ENCODE measurements at places on chromosomes 1 and 21.

GRCh38 chr1:24441996-24442668, 26.5 kb downstream of the NIPAL3 start:
- DNase-seq: no peak

DNA sequence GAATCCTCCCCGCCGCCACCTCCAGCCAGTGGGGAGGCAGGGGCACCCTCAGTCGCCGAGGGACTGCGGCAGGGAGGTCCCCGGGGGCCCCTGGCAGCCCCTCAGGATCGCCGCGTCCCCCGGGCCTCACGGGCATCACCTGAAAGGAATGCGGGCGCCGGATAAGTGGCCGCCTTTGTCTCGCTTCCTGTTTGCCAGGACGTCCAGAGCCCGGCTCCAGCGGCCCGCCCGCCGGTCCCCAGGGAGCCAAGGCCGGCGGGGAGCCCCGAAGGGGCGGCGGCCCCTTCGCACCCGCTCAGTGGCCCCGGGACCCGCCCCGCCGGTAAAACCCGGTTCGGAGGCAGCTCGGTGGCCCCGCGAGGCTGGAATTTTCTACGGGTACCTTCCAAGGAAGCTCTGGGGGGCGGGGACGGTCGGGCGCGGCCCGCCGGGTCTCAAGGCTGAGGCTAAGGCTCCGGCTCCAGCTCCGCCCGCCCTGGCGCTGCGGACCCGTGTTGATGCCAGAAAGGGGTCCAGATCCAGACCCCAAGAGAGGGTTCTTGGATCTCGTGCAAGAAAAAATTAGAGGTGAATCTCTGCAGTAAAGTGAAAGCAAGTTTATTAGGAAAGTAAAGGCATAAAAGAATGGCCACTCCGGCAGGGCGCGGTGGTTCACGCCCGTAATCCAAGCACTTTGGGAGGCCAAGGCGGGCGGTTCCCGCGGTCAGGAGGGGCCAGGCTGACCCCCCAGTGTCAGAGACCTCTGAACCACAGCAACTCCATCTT, 12.6 kb downstream of the TINAGL1 start:
- DNase-seq: no peak

GRCh38 chr1:229230140-229230892, 40.6 kb upstream of the RAB4A start:
- DNase-seq: no peak

GRCh38 chr21:39348355-39349210, at the start of gene HMGN1:
Gene HMGN1 (minus strand): TSS chr21:39349088. CDS start chr21:39348917, 171 bp downstream.
- peak; percentile 1 for DNase-seq

DNA sequence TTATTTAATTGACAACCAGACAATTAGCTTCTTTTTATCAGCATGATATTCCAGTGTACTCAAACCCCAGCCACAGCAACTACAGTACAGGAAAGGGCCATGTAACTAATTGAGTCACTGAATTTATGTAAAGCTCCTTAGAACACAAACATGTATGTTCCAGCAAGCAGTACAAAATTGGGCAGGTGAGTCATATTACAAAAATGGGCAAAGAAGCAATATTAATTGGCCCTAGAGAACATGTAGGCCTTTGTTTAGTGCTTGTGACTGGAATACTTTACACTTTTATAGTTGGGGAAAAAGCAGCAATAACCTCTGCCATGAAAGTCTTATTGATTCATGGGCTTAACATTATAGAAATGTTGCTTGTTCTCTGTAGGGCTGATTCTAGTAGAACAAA, 31.8 kb downstream of the CLEC20A start:
- DNase-seq: no peak

GRCh38 chr21:34154878-34155277, 81.5 kb downstream of the MRPS6 start:
- DNase-seq: no peak

DNA sequence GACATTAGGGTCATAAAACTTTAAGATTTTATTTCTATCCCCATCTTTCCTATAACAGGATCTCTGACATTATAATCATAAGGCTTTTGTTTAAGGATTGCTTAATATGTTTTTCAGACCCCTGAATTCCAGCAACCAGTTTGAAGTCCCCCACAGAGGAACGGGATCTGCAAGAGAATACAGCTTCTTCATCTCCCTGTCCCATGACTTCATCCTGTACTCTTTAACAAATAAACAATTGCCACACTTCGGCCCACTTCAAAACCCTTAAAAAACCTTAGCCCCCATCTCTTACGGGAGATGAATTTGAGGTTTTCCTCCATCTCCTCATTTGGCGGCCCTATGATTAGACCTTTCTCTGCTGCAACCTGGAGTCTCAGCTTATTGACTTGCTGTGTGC, 35.8 kb downstream of the TESK2 start:
- DNase-seq: no peak

- no peak for DNase-seq
Observed at GRCh38 chr1:111802110-111802509, 46.4 kb downstream of the DDX20 start.

- DNase-seq: no peak
Observed at GRCh38 chr1:19878637-19878985, 3.6 kb upstream of the OTUD3 start.

DNA sequence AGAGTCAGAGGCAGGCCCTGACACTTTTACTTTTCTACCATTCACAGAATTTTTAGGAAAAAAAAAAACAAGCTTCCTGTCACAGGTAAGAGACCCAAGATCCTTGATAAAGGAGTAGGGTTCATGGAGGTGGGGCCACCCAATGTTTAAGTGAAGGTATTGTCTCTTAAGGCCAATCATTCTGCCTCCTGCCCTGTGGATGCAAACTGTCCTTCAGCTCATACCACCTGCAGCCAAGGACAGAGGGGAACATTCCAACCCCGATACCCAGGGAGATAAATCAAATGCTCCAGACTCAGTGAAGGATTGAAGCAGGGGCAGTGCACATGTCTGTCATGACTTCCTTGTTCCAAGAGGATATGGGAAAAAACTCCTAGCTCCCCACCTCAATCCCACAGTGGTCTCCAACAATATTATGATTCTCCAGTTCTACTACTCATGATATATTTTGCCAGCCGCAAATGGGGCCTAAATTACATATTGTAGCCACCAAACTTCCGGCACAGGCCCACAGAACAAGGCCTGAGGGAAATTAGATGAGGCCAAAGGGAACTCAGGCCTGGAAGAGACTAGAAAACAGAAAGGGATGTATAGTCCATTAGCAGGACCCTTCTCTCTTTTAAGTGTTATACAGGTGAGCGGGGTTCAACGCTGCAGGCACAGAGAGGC, 59.5 kb downstream of the TRABD2B start:
- no peak for DNase-seq

GRCh38 chr1:45617618-45618017, 6.2 kb downstream of the CCDC17 start:
- no peak for DNase-seq

DNA sequence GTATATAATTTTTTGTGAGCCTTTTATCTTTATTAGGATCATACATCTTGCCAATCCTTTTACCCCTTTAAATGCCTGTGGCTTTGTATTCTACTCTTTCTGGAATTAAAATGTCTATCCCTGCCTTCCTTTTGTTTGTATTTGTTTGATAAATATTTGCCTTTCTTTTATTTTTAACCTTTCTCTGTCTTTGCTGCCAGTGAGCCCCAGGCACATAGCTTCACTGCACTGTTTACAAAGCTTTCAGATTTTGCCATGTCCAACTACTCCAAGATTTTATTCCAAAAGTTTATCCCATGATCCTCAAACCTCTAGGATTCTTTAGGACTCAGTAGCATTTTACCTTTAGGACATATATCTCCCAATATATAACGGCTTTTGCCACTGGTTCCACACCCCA, 281.2 kb downstream of the PAPPA2 start:
- no peak for DNase-seq

- no peak for DNase-seq
Observed at GRCh38 chr1:90149101-90149500, 154.2 kb downstream of the ZNF326 start.

GRCh38 chr1:234874291-234875288, 254.0 kb downstream of the TOMM20 start:
- no peak for DNase-seq

DNA sequence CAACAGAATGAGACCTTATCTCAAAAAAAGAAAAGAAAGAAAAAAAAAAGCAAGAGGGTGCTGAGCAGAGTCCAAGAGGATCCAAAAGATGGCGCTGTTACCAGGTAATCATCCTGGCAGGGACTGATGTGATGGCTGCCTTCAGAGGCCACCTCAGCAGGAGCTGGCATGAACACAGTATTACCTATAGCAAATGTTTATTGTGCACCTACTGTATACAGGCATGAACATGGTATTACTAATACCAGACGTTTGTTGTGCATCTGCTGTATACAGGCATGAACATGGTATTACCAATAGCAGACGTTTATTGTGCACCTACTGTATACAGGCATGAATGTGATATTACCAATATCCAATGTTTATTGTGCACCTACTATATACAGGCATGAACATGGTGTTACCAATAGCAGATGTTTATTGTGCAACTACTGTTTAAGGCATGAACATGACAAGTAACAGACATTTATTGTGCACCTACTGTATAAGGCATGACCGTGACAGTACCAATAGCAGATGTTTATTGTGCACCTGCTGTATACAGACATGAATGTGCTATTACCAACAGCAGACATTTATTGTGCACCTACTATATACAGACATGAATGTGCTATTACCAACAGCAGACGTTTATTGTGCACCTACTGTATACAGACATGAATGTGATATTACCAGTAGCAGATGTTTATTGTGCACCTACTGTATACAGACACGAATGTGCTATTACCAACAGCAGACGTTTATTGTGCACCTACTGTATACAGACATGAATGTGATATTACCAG, 115.1 kb upstream of the TMEM51 start:
- no peak for DNase-seq

DNA sequence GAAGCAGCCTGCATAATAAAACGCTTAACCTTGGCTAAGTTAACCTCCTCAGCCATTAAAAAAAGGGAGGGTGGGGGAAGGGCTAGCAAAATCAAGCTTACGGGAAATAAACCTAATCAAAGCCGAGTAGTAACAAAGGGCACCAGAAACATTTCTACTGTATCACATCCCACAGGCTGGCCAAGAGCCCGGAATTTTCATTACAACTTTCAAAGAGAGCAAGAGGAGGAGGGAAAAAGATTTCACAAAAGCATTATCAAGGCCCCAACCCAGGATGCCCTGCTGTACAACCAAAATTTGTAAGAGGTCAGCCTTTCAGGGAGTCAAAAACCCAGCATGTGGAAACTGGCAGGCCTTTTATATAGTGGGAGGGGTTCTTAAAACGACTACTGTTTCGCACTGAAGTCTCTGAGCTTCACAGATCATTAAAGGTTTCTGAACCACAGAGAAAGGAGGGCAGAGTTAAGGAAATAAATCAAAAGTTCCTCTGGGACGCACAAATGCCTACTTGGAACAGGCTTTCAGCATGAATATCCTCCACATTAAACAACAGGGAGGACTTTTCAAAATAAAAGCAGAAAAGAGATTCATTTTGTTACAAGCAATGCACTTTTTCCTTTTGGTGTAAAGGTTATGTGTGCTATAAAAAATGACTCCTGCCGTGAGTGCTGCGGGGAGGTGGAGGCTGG, 90.4 kb downstream of the SLC45A1 start:
- DNase-seq: no peak

- no peak for DNase-seq
Observed at GRCh38 chr21:42117967-42118780, 47.1 kb downstream of the UMODL1 start.

DNA sequence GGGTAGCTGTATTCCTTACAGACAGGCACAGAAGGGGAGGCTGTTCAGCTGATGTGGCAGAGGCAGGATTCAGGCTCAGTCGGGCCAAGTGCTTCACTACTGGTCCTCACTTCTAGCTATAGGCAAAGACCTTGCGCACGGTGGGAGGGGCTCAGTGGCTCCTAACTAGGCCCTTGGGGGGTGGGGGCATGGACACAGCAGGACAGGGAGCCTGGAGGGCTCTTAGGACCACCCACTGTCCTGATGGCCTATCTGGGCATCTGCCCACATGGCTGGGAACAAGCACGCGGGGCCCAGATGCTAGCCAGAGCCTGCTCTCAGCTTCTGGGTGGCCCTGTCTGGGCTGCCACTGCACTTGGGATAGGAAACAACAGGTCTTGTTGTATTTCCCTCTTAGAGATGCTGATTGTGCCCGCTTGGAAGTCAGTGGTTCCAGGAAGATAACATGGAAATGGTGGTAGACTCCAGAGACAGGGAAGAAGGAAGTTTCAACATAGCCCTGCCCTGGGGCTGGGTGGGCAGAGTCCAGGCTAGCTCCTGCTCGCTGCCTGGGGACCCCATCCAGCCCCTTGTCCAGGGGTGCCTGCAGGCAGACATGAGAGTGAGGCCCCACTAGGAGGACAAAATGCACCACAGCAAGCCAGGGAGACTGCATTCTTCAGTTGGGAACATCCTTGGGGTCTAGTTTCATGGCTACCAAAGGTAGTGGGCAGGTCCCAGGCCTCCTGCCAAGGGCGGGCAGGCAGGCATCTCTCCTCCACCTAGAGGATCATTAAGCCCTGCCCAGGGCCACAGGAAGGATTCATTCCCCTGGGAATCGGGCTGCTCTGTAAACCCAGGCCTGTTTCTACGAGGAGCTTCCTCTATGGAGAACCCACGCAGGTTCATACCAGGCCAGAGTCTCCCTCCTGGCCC, 102.5 kb downstream of the BCAR3 start:
- no peak for DNase-seq

GRCh38 chr1:243428617-243429342, 172.9 kb downstream of the SDCCAG8 start:
- no peak for DNase-seq

DNA sequence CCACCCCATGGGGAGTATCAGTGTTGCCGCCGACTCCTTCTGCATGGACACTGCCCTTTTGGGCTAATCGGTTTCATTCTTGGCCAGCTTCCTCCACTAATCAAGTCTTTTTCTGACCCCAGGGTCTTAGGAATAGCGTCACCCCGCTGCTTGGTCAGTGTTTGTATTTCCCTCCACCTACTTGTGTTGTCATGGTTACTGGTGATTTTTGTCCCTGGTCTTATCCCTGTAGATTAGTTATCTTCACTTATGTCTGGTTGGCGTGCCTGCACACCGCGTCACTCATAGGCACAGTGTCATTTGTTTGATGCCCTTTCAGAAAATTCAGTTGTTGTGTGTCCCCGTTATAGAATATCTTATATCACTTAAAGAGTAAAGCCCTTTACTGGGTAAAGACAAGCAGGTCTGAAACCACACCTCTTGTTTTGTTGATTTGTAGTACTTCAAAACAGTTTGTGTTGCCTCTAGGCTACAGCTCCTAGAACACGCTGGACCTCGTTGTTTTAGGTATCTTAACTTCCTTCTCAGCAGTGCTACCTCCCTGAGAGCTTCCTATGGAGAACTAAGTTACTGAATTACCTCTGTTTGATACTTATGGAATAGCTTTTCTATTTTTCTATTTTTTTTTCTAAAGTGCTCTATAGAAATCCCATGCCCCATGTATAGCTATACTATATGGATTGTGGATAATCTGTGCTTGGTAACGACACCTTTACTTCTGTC, 868 bp downstream of the PPP1R12B start:
- DNase-seq: no peak

DNA sequence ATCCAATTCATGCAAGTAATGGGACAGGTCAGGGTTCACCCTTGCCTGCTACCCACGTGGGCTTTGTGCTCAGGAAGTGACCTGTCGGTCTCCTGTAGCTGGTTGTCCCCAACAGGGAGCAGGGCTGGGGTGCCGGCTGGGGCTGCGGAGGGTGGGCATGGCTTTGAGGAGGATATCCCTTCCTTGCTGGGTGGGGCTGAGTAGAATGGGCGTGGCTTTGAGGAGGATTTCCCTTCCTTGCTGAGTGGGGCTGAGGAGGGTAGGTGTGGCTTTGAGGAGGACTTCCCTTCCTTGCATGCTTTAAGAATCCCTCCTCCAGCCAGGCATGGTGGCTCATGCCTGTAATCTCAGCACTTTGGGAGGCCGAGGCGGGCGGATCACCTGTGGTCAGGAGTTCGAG, 151.3 kb downstream of the CLIC6 start:
- DNase-seq: no peak
